AG10803 (cell line): ENCODE measurements at places on chromosomes 6 and 20.

GRCh38 chr20:29878281-29878741 is 1379.2 kb upstream of the DEFB115 start:
- no peak for DNase-seq

DNA sequence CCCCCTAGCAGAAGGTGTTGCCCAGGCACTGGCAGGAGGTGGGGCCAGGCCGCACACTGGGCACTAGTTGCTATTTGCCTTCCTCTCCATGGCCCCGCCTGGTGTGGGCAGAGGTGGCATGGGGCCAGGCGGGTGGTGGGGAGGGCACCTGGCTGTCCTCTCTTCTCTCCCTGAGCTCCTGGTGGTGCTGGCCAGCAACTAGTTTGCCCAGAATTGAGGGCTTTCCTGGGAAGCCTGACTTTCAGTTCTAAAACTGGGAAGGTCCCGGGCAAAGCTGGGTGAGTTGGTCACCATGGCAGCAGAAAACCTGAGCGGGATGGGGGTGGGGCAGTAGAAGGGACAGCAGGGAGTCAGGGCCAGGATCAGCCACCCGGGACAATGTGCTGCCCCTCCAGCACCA is 48.2 kb downstream of the RBM38 start:
- no peak for DNase-seq

GRCh38 chr6:163759542-163759941 is 345.0 kb downstream of the QKI start:
- DNase-seq, result peak; percentile 35

DNA sequence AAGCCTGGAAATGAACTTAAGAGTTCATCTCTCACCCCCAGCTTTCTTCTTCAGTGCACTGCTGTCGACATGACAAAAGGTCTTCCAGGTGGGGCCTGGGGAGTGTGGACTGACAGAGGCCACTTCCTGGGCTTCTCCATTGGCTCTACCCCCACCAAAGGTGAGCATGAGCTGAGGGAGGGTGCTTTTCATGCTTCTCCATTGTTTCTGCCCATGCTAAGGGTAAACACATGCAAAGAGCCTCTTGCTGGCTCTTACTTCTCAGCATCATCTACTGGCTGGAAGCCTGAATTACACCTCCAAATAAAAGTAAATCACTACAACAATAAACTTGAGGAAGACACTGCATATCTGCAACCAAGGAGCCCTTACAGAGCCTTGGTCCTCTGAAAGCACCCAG is 227.2 kb downstream of the EPM2A start:
- no peak for DNase-seq

- no peak for DNase-seq
These were observed 226.4 kb downstream of the CLIC5 start for GRCh38 chr6:45789238-45789637.

DNA sequence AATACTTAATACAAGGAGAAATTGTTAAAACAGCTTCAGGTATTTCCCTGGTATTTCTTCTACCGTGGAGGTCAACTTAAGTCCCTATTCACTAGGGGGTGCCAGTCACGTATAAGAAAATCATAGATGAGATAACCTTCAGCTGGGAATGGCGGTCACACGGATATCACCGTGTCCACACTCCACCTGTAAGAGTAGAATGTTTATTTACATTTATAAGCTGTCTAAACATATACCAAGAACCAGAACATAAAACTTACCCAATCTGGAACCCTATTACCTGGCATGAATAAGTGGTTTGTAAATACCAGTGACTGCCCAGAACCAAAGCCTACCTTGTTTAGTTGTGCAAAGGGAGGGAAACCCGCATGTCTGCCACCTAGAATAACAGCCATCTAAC is 1.9 kb upstream of the ELOVL4 start:
- peak; percentile 72 for DNase-seq

DNA sequence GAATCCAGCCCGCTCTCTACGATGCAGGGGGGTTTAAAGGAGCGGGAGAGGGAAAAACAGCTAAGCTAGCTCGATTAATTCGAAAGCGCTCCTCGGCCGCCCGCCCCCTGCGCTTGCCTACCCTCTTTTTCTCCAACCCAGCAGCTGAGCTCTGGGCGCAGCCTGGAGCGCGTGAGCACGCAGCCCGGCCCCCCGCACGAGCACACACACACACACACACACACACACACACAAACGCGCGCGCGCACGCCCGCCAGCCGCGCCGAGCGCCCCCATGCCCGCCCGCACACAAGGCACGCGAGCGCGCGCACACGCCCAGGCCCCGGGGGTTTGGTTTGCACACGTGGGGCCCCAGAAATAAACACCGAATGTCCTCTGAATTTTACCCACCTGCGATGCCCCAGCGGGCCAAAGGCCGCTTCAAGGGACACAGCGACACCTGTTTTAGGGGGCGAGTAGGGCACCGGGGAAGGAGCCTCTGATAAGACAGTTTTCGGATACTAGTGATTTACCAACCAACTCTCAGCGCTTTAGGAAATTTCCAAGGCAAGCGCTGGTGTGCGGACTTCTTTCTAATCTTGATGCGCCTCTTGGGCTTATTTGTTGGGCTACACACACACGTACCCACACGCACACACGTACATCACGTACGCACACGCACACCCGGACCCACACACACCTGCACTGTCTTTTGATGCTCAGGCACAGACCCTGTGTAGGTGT is 802 bp upstream of the NRN1 start:
- DNase-seq, result peak; percentile 62

DNA sequence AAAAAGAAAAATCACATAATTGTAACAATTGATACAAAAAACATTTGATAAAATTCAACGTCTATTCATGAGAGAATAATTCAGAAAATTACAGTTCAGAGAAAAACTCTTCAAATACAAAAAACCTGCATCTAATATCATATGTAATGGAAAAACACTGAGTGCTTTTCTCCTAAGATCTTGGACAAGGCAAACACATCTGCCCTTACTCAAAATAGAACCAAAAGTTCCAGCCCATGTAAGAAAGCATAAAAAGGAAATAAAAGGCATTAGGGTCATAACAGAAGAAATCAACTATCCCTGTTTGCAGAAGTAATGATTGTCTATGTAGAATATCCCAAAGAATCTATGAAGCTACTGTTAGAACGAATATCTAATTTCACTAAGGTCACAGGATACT is 721.4 kb downstream of the RFPL4B start:
- no peak for DNase-seq

- DNase-seq, result peak; percentile 62
These were observed at the start of gene NECAB3 for GRCh38 chr20:33674294-33675135. Gene NECAB3, minus strand, starts transcription at chr20:33674428. Its CDS starts 76 bp downstream, at chr20:33674352.

- peak; percentile 81 for DNase-seq
These were observed 24.8 kb downstream of the C6orf15 start for GRCh38 chr6:31087494-31088089.

- peak; percentile 49 for DNase-seq
These were observed 117.2 kb downstream of the BANF2 start for GRCh38 chr20:17816804-17817587.

GRCh38 chr6:11538052-11538818 is 686 bp downstream of the TMEM170B start:
- DNase-seq, result no peak

DNA sequence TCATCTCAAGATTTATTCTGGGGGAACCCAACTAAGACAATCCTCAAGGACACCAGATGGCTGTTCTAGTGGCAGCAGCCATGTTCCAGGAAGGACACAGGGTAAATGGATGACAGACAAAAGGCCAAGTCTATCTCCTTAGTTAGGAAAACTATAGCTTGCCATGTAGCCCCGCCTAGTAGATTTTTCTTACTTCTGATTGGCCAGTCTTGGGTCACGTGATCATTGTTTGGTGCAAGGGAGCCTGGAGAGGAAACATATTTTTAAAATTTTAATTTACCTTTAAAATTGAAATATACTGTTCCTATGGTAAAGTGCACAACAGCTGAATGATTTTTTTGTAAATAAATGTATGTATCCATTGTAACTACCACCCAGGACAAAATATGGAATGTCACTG is 4.4 kb upstream of the KCNS1 start:
- no peak for DNase-seq

- DNase-seq, result no peak
These were observed 38.3 kb upstream of the PRSS16 start for GRCh38 chr6:27209196-27209595.

GRCh38 chr6:162493917-162494316 is 233.6 kb downstream of the PRKN start:
- no peak for DNase-seq

- no peak for DNase-seq
These were observed 300.5 kb downstream of the PLCB1 start for GRCh38 chr20:8432435-8433148.

DNA sequence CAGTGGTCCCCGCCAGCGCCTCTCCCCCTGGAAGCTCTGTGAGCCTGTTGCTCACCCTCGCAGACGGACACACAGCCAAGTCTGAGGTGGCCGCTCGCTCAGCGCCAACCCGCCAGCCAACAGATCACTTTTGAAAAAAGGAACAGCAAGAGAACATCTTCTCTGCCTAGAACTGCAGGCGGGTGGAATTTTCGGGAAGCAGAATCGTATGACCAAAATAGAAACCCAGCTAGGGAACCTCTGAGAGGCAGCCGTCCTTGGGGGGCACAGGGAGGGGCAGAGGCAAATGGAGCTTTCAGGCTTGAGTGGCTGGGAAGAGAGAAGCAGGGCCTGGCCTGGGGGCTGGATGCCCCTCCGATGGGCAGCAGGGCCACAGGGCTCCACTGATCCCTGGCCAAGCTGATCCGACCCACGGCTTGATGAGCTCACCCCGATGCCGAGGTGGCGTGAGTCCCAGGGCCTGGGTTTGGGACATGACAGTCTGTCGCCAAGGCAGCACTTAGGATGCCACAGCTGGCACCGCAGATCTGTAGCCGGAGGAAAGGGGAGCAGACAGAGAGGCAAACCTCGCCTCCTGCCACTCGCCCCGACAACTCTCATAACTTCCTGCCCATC is 9.8 kb downstream of the NFATC2 start:
- DNase-seq, result peak; percentile 71

- DNase-seq, result no peak
These were observed 467.4 kb upstream of the CITED2 start for GRCh38 chr6:139841794-139842215.

DNA sequence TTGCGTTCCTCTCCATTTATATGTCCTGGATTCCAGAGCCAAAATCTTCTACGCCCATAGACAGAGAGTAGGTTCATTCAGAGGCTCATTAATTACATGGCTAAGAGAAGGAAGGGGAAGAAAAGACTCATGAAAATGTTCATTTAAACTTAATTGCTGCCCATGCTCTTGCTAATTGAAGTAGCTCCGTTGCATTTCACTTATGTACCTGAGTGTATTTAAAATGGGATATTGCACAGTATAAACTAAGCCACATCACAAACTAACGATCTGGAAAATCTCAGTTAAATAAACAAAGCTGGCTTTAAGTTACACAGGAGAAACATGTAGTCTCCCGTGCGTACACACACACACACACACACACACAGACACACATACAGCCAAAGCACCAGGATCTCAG is 269.2 kb downstream of the CDC5L start:
- no peak for DNase-seq

GRCh38 chr20:39021748-39022147 is 59.6 kb downstream of the DHX35 start:
- DNase-seq, result no peak

- no peak for DNase-seq
These were observed 316.9 kb upstream of the PRDM1 start for GRCh38 chr6:105769197-105769596.

DNA sequence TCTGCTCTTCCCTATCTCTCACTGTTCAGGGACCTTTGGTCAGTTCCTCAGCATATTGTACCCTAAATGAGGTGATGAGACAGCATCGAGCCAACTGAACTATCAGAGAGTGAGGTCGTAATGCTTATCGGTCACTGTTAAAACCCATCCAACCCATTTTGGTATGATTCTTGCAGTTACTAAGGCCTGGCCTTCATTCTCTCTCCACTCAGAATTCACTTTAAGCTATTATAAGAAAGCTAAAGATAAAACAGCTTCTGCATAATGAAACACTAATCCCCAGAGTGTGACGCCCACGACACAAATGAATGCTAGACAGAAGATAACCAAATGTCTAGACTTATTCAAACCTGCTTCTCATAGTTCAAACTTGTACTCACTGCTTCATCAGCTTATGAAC is 175.8 kb downstream of the GMPR start:
- no peak for DNase-seq

- DNase-seq, result no peak
These were observed 7.8 kb downstream of the ENPP3 start for GRCh38 chr6:131644921-131645320.

GRCh38 chr6:169997187-169997929 is 245.9 kb downstream of the ERMARD start:
- DNase-seq, result no peak

DNA sequence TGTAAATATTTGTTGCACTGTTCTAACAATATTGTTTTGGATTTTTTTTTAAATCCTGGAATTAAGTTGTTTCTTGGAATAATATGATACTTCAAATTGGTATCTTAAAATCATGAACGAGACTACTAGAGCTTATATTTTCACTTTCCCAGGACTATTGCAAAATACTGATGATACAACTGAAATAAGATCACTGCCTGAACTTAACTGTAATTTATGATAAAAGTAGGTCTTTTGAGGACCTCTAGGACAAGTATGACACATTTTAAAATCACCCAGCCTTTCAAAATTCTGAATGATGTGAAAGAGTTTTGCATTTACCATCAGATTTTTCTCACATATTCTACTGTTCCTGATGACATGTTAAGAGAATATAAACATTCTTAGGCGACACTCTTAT is 8.6 kb upstream of the UBE2J1 start:
- no peak for DNase-seq
